ENCODE measurements at places on chromosomes 6 and 20. TPM values are rescaled to one million over a fixed set of nuclear protein-coding genes. Genes with fewer than 3 reads are reported as not detected.

MANEA gene
- 15.1 TPM for polyA plus RNA-seq

C6orf132 gene
- 9.3 TPM for polyA plus RNA-seq

PNLDC1 gene
- 0.14 TPM for polyA plus RNA-seq

DNA sequence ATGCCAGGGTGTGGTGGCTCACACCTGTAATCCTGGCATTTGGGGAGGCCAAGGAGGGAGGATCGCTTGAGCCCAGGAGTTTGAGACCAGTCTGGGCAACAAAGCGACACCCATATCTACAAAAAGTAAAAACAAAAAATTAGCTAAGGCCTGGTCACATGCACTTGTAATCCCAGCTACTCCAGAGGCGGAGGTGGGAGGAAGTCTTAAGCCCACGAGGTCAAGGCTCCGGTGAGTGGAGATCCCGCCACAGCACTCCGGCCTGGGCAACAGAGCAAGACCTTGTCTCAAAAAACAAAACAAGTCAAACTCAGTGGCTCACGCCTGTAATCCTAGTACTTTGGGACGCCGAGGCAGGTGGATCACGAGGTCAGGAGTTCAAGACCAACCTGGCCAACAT, 35.6 kb downstream of the SRSF3 start:
- DNase-seq = no peak

GRCh38 chr6:124924333-124924759, 37.9 kb upstream of the RNF217 start:
- no peak for DNase-seq

DNA sequence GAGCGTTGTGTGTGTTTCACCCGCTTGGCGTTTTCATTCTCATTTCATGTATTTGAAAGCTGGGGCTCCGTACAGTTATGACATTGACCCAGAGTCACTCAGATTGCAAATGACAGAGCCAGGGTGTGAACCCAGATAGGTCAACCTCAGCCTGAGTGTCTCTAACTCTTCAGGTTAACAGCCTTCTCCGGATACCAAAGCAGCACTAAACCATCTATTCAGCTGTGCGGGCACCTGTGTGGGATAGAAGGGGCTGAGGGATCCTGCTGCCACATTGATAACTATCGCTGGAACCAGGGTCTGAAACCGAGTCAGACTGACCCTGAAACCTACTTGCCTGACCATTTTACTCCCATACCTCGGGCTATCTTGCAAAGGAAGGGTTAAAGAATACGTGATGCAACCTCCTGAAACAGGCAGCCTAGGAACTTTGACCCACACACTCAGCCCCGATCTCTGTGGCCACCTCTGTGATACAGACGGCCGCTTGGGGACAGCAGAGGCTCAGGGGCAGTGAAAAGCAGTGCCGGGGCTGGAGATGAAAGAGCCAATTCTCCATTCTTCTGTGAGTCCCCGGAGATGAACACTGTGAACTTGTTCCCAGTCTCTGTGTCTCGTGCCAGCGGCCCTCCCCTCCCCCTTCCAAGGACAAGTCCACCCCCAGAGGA, 233.5 kb upstream of the QKI start:
- peak; percentile 46 for DNase-seq

GRCh38 chr6:83872386-83873118, 13.1 kb downstream of the CYB5R4 start:
- DNase-seq = no peak

GRCh38 chr6:165679326-165679725, 16.3 kb upstream of the PDE10A start:
- no peak for DNase-seq

- no peak for DNase-seq
These were observed 618.9 kb upstream of the GJE1 start for GRCh38 chr6:141513830-141514229.

Measured in muscle of arm (tissue), 14 donors.